ENCODE measurements at places on chromosomes 12 and 14.

DNA sequence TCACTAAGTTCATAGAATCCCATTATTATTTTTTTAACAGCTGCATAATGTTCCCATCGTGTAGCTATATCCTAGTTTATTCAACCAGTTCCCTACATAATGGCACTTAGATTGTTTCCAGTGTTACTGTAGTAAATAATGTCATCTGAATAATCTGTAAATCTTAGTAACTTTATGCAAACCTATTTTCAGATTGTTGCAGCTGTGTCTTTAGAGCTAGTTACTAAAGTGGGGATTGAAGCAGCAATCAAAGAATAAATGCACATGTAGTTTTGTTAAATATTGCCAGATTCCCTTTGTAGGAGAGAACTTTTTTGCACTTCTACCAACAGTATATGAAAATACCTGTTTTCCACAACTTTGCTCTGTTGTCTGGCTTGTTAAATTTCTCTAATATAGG, 13.1 kb downstream of the ARID2 start:
- no peak for DNase-seq

- DNase-seq: no peak
These were observed 209.5 kb downstream of the KCNC2 start for GRCh38 chr12:75000120-75000519.

GRCh38 chr12:68823696-68824095, 15.7 kb downstream of the MDM2 start:
- DNase-seq: no peak

DNA sequence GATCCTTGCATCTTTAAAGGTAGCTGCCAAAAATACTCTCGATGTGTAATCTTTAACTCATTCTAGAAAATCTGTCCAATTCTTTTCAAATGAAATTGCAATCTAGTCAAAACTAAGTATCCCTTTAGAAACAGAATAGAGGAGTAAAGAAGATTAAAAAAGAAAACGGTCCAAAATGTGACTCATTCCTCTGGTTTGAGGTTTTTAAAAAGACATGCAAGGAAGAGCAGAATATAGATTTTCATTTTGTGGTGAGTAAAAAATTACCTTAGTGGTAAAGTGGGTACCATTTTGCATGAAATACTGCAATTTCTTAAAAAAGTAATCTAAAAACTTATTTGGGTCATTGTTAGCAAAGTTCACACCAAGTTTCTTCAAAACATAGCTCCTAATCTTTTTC, 108.4 kb downstream of the BRMS1L start:
- no peak for DNase-seq

- DNase-seq: no peak
These were observed 38.7 kb upstream of the TBX5 start for GRCh38 chr12:114444422-114445279.

DNA sequence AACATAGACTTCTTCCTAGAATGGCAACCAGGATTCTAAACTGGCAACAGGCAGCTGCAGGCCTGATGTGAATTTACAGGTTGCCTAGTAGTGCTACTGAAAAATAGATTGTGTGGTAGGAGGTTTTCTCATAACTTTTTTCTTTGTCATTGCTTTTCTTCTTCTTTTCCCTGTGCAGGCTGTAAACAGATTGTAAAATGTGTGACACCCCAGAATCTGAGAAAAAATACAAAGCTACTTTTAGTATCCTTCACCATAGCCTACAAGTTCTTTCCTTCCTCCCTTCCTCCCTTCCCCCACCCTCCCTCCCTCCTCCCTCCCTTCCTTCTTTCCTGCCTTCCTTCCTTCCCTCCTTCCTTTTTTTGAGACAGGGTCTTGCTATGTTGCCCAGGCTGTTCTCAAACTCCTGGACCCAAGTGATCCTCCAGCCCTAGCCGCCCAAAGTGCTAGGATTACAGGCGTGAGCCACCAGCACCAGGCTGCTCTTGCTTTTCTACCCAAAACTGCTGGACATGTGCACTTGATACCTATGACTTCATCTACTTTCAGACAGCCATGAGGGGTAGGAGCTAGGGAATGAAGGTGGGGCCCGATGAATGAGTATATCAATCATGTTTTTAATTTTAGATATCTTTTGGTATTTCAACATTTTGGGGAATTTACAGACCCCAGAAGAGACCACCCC, 114.2 kb upstream of the EEA1 start:
- DNase-seq: no peak

DNA sequence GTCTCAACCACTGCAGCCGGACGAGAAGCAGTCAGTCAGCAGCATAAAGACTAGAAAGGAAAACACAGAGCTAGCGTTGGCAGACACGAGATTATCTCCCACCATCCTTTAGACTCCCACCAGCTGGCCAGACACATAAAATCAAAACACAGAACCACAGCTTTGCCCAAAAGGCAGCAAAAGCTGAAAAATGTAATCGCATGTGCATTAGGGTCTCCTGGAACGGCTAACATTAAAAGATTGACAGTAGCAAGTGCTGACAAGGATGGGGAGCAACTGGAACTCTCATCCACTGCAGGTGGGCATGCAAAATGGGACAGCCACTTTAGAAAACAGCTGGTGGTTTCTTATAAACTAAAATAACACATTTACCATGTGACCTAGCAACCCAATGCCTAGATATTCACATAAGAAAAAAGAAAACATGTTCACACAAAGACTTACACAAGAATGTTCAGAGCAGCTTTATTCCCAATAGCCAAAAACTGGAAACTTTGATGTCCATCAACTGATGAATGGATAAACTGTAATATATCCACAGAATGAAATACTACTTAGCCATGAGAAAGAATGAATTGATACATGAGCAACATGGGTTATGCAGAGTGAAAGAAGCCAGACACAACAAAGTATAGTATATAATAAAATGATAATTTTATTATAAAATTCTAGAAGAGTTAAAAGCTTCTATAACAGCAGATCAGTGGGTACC, 37.7 kb downstream of the NCOR2 start:
- no peak for DNase-seq

GRCh38 chr14:50340963-50341362, 28.8 kb downstream of the DMAC2L start:
- DNase-seq: no peak

DNA sequence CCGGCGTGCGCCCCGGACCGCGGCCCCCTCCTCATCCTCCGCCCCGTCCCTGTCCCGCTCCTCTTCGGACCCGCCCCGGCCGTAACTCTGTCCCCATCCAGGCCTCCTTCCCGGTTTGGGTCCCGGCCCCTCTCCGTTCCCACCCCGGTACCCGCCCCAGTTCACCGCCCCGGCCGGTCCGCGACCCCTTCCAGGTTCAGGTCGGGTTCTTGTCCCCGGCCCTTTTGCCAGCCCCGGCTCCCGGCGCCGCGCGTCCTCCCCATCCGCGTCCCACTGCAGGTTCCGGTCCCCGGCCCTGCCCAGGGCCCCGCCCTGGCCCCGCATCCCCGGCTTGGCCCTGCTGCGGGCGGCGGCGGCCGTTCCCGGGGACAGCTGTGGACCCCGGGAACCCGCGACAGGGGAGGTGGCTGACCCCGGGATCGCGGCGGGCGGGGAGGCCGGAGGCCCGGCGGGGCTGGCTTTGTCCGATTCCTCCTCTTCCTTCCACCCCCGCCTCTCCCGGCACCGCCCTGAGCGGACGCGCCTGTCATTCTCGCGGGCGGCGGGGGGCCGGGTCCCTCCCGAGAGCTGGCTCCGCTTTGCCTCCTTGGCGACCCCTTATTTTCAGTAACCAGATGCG, 601 bp downstream of the KLC1 start:
- DNase-seq: no peak

DNA sequence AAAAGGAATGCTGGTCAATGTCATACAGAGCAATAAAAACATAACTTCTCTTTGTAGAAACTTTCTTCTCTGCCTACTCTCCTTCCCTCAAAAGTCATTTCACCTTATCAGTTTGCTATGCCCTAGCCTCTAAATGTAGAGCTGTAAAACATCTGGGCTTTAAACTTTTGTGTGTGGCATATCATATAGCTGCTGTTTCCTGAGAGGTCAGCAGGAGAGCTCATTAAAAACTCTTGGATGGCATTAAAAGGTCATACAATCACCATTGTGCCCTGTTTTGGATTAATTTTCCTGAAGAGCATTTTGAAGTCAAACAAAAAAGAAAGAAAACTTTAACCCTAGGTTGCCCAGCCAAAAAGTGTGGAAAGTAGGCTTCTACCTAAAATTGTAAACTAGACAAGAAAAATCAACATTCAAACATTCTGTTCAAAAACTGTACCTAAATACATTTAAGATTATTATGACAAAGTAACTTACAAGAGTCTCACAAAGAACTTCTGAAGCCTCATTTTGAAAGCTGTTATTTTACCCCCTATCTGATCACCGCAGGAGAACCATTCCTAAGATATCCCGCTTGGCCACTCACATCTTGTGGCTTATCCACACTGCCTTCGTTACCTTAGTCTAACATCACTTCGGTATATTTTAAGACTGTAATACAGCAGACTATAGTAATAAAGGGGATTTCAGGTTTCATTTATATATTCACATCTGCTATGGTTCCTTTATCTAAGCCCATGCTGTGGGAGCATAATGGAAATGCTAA, 38.1 kb downstream of the TXNDC16 start:
- no peak for DNase-seq

DNA sequence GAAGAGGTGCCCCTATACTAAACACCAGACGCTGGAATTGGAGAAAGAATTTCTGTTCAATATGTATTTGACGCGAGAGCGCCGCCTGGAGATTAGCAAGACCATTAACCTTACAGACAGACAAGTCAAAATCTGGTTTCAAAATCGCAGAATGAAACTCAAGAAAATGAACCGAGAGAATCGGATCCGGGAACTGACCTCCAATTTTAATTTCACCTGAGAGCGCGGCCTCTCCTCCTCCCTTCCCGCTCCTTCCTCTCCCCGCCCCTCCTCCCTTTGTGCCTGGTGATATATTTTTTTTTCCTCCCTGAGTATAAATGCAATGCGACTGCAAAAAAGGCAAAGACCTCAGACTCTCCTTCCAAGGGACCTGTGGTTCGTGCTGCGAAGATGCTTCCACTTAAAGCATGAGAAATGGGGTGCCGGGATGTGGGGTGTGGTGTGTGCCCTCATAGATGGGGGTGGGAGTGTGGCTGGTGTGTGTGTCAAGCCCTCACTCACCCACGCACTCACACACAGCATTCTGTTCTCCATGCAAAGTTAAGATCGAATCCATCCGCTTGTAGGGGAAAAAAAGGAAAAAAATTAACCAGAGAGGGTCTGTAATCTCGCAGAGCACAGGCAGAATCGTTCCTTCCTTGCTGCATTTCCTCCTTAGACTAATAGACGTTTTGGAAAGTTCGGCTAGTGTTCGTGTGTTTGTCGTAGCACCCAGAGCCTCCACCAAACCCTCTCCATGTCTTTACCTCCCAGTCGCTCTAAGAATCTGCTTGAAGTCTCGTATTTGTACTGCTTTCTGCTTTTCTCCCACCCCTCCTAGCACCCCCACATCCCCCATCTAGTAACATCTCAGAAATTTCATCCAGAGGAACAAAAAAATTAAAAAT, 4.5 kb downstream of the HOXC10 start:
- DNase-seq: no peak

GRCh38 chr12:59118356-59118755, 198.1 kb upstream of the LRIG3 start:
- DNase-seq: no peak

GRCh38 chr12:3911409-3911808, 38.2 kb upstream of the PARP11 start:
- no peak for DNase-seq

DNA sequence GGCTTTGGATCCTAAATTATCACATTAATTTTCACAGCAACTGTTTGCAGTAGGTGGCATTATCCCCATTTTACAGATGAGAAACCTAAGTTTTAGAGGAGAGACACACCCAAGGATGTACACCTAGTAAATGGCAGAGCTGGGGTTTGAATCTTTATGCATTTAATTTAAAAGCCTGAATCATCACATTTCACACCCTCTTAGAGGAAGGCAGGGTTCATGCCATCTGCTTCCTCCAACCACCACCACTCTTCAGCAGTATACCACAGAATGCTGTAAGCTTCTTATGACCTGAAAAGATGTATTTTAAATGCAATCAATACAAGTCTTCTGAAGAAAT, 90.3 kb downstream of the CRADD start:
- DNase-seq: no peak

GRCh38 chr12:68939505-68939904, 6.5 kb upstream of the CPM start:
- DNase-seq: no peak

DNA sequence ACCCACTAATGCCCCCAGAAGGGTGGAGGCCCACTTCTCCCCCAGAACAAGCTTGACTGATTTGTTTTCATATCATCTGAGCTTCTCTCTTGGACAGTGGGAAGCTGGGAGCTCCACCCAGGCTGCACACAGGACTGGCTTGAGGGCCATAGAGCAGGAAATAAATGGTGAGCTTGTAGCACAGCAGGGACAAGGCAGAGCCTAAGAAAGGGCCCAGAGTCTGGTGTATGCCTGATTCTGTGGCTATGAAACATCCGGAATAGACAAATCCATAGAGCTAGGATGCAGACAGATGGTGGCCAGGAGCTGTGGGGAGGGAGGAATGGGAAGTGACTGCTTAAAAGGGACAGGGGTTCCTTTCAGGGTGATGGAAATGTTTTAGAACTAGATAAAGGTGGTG, 79.0 kb downstream of the ARL6IP4 start:
- DNase-seq: no peak

DNA sequence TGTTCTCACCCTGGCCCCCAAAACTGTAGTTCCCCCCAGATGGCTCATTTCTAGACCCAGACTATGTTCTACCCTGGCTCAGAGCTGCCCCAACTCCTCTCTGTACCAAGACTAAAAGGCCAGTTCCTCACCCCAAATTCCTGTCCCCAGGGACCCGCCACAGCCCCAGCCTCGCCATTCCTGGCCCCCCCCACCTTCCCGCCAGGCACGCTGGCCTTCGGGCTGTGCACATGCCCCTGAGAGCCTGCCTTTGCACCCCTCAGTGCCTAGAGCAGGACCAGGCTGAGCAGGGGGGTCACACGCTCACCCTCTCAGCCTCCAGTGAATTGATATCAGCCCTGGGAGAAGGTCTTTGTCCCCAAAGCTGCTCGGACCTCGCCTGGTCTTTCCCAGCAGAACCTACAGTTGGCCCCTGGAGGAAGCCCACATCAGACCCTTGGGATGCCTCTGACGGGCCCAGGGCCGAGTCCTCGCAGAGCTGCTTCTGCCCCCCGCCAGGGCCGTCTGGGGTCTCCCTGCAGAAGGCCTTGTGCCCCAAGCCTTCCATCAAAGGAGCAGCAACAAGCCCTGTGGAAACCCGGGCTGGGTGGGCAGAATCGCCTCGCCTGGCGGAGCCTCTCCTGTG, 32.4 kb downstream of the BEGAIN start:
- DNase-seq: no peak

GRCh38 chr14:35406506-35407305, 2.2 kb upstream of the NFKBIA start:
- DNase-seq: peak; percentile 13

GRCh38 chr14:105294142-105294597, 6.6 kb downstream of the BRF1 start:
- DNase-seq: peak; percentile 59

All from hypothalamus (tissue), 51 donors.